ENCODE measurements at places on chromosomes 7 and 10. TPM values are rescaled to one million over a fixed set of nuclear protein-coding genes. Genes with fewer than 3 reads are reported as not detected.

Gene ACADSB
- 5.6 TPM for total RNA-seq

Gene TAS2R5
- 0.37 TPM for total RNA-seq

Gene ANKRD61
- total RNA-seq: 0.84 TPM

Gene SORBS1
- 0.58 TPM for total RNA-seq

Gene ATP5F1C
- total RNA-seq: 292 TPM

Gene NUTM2B
- total RNA-seq: 0.36 TPM

Gene PPP1R9A
- total RNA-seq: 4.0 TPM

Gene HECTD2
- total RNA-seq: 4.0 TPM

Gene SLC16A9
- total RNA-seq: 0.08 TPM

Gene HYAL4
- not detected for total RNA-seq

Gene ABCB4
- not detected for total RNA-seq

Gene GPR15LG
- total RNA-seq: not detected

Gene C1QL3
- not detected for total RNA-seq

Gene CYP2C8
- not detected for total RNA-seq

Gene MYO1G
- total RNA-seq: 0.21 TPM

Gene AGR2
- 110 TPM for total RNA-seq

Gene ELOVL3
- total RNA-seq: 0.38 TPM

Gene C10orf62
- not detected for total RNA-seq

Gene C10orf67
- total RNA-seq: not detected

Gene WNT8B
- not detected for total RNA-seq

Gene AEBP1
- total RNA-seq: 0.06 TPM

Gene ATOH7
- 0.10 TPM for total RNA-seq
